AG04449 (cell line): ENCODE measurements at places on chromosomes 2 and 18.

DNA sequence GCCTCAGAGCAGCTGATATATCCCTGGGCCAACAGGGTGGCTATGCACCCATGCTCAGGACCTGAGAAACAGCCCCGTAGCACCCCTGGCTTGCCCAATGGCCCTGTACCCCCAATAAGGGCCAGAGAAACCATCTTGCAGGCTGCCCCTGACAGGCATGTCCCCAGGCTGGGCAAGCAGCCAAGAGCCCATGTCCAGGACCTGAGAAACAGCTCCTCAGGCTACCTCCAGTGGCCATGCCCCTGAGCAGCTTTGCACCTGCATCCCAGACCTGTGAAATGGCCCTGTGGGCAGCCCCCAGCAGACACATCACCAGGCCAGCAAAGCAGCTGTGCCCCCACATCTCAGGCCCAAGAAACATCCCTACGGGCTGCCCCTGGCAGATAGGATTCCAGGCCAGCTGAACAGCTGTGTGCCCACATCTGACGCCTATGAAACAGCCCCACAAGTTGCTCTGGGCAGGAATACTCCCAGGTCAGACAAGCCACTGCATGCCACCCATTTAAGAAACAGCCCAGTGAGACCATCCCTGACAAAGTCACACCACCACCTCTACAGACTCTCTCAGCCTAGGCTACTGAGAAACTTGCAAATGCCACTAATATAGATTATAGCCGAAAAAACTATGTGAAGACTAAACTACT lies 84.1 kb downstream of the TMEM237 start:
- DNase-seq = no peak

- DNase-seq = no peak
Observed at GRCh38 chr2:232838406-232838874, 31.6 kb upstream of the SNORC start.

GRCh38 chr2:15069149-15069548 lies 436.6 kb downstream of the LRATD1 start:
- DNase-seq = no peak

- DNase-seq = peak; percentile 98
Observed at GRCh38 chr2:160209516-160209856, 9.4 kb upstream of the ITGB6 start.

- no peak for DNase-seq
Observed at GRCh38 chr2:30456106-30456505, 9.1 kb downstream of the LCLAT1 start.

GRCh38 chr2:37181726-37182684 lies 6.5 kb downstream of the SULT6B1 start:
- DNase-seq = peak; percentile 38

DNA sequence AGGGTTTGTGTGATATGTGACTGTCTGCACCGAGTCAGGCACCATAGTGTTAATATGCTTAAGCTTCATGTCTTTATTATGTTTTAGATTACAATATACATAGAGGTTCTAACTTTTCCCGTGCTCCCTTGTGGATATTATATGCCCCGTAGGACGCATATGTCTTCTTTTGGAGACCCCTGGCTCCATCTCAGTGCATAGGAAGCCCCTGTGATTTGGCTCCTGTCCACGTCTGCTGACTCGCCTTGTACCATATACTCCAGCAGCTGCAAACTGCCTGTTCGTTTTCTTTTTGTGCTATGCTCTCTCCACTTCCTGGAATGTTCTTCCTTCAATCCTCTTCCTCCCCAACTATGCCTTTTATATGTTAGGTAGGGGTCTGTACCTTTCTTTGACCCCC lies 110.9 kb downstream of the PTRHD1 start:
- no peak for DNase-seq

DNA sequence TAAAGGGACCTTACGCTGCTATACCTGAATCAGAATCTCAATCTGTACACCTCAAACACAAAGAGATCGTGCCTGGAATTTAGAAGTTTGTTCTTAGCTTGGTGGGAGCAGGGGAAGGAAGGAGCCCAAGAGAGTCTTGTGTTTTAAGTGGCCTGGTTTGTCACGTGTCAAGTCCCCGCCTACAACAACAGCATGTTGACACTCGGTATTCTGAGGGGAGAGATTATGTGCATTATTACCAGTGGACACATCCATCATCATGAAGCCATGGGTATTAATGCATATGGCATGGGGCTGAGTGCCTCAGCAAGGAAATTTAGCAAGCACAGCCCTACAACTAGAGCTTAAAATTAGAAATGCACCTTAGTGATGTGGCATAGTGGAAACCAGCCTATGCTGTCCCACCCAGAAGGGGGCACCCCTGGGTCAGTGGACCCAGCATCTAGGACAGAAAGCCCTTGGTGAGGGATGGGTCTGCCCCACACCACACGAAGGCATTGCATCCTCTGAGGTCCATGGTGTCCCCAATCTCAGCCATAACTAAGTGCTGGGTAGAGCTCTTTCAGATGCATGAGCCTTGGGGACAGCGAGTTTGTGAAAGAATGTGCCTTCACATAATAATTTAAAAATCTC lies 138.7 kb downstream of the MGAT5 start:
- DNase-seq = no peak

DNA sequence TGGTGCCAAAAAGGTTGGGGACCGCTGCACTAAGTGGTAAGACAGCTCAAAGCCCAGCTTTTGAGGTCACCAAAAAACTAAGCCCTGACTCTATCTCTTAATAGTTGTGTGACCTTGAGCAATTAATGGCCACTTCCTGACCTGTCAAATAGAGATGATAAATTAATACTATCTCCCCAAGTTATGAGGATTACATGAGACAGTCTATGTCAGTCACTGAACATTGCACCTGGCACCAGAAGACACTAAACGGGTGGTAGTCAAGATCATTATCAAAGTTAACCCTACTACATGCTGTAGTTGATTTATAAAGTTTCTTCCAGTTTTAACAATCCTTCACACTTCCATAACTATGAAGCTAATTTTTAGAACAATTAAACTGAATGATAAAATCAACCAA lies 36.5 kb downstream of the STPG4 start:
- DNase-seq = no peak

- no peak for DNase-seq
Observed at GRCh38 chr18:49177071-49177470, 226.3 kb upstream of the SMAD7 start.

DNA sequence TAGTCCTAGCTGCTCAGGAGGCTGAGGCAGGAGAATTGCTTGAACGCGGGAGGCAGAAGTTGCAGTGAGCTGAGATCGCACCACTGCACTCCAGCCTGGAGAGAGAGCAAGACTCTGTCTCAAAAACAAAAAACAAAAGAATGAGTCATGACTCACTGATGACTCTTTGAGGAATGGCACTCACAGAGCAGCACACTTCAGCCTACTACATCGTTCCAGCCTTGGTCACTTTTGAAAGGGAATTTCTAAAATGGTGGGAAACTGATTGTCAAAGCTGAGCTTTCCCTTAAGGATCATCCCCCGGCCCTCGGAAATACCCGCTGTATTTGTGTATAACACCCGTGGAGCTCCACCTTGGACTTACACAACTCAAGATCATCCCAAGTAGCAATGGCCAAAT lies 217.3 kb upstream of the HS6ST1 start:
- DNase-seq = peak; percentile 14

GRCh38 chr2:12109363-12110017 lies 363.1 kb downstream of the LPIN1 start:
- no peak for DNase-seq

DNA sequence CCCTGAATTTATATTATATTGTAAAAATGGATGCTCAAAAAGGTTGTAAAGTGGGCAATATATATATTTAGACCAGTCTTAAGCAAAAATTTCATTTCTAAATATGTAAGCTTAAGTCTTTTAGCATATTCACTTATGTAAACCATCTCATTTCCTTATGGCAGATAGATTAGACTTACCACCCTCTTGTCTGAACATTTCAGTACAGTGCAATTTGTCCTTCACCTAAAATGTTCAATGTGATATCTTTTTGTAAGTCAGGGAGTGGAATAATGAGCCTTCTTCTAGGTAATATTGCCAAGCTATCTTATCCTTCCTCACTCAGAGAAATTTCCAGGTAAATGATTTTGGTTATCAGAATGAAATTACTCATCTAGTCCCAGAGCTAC lies 92.3 kb downstream of the KLF7 start:
- DNase-seq = no peak

DNA sequence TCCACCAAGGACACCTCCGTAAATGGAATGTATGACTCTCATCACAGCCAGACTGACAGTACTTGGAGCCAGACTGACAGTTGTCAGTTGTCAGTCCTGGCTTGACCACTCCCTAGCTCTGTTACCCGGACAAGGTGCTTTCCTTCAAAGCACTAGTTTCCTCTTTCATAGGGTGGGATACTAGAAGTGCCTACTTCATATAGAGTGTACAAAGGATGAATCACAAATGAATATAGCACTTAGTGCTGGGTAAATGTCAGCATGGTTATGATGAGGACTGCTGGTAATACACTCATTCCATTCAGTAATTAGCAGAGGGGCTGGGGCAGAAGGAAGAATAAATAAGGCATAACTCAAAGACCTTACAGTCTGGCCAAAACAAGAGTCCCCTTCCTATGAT lies 91.4 kb downstream of the ARL4C start:
- no peak for DNase-seq

GRCh38 chr2:235238537-235238936 lies 255.3 kb upstream of the AGAP1 start:
- DNase-seq = no peak

DNA sequence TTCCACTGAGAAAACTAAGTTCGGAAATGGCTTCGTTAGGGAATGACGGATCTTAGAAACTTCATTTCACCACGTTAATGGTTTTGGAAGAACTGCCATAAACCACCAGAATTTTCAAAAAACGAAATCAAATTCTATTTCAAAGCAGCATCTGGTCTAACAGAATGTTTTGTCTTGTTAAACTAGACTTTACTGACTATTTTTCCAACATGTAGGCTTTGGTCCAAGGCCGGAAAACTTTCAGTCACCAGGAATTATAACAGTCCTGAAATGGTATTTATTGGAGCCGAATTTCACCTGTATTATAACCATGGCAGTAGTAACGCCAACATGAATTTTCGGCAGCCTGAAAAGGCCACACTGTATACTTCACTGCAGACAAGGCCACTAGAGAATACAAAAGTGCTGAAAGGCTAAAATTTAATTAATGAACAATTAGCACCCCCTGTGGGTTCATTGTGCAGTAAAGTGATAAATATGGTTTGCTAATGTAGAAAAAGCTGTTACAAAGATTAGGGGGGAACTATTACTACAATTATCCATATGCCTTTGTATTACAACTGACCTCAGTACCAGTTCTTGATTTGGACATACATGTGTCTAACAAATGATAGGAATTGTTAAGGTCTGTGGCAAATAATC lies 116.4 kb downstream of the ZNF521 start:
- no peak for DNase-seq
